Left renal cortex interstitium (tissue), 4 donors: ENCODE measurements at places on chromosomes 13 and 19. TPM values are rescaled to one million over a fixed set of nuclear protein-coding genes. Genes with fewer than 3 reads are reported as not detected.

The CEACAM1 gene
- 10.5 TPM for polyA plus RNA-seq

The OLFM4 gene
- 0.72 TPM for polyA plus RNA-seq

The BRME1 gene
- 4.1 TPM for polyA plus RNA-seq

The KLK8 gene
- 0.90 TPM for polyA plus RNA-seq

The B3GNT8 gene
- 5.9 TPM for polyA plus RNA-seq

The SLC25A41 gene
- polyA plus RNA-seq, result 0.56 TPM

The HNRNPM gene
- 414 TPM for polyA plus RNA-seq

The CYP2B6 gene
- 2.7 TPM for polyA plus RNA-seq

DNA sequence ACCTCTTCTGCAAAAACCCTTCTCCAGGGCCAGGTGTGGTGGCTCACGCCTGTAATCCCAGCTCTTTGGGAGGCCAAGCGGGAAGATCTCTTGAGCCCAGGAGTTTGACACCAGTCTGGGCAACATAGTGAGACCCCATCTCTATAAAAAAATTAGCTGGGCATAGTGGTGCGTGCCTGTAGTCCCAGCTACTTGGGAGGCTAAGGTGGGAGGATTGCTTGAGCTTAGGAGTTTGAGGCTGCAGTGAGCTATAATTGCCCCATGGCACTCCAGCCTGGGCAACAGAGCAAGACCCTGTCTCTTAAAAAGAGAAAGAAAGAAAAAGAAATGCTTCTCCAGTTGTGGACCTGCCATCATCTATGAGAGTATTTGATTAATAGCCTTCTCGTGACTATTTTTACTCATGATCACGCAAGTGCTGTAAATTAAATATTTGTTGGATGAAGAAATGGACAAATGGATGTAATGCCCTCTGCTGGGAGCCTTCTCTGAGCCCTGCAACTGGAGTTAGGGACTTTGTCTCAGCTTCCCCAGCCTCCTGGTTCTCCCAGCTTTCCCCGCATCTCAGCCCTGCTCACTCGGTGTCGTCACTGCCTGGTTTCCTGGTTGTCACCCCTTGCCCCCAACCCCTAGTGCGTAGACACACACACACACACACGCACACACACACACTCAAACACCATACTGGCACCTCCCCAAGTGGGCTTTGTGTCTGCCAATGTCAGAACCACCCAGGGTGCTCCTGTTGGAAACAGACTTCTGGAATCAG lies 12.2 kb downstream of the WIZ start:
- no peak for DNase-seq

GRCh38 chr13:114035583-114036531 lies 62.0 kb upstream of the C13orf46 start:
- DNase-seq, result no peak

- DNase-seq, result no peak
Measured at GRCh38 chr19:49344505-49345423, 9.6 kb downstream of the CD37 start.

GRCh38 chr13:83536941-83537340 lies 345.3 kb downstream of the SLITRK1 start:
- DNase-seq, result no peak

DNA sequence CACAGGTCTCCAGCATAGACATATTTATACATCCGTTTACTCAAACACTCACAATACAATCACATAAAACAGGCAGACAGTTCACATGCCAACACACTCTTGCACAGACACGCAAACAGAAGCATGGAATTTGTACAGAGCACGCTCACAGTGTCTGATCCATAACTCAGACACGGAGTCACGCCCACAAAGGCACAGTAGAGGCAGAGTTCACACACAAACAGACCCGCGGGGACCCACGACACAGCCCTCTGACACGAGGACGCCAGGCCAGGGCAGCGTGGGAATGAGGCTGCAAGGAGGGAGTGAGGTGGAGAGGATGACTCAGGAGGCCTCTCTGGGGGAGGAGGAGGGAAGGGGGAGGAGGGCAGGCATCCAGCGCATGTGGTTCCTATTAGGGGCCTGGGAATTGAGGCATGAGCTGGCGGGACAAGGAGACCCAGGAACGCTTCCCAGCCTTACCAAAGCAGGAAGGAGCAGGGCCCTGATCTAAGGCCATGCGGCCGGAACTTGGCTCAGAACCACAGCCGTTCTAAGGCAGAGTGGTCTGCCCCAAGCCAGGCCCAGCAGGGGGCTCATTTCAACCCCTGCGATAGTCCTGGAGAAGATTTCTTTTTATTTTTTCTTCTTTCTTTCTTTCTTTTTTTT lies 9.1 kb upstream of the OLFM2 start:
- no peak for DNase-seq

DNA sequence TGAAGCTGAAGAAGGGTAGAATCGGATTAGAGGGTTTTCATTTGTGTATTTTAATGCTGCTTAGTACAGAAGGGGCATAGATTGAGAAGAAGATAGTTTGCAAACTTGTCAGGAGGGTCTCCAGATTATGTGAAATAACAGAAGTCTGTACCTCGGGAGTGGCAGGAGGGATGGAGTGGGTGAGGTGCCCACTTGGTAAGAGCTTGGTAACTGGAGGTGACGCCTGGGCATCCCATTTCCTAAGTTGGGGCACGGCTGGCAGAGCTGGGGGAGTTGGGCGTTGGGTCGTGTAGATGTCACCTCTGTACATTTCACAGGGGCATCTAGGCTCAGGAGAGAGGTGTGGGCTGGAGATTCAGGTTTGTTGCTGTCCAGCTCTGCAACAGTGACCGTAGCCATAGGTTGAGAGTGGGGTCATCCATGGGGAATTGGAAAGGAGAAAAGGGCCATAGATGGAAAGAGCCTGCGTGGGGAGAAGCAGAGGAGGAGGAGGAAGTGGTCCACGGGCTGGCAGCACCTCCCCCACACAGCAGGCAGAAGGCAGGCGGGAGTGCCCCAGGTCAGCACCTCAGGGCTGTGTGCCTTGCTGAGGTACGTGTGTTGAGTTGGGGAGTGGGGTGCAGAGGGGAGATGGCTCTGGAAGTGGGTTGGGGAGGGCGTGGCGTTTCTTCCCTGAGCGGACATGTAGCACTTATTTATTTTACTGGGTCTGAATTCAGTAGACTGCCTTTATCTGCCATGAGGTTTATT lies 31.2 kb downstream of the MPHOSPH8 start:
- DNase-seq, result no peak

DNA sequence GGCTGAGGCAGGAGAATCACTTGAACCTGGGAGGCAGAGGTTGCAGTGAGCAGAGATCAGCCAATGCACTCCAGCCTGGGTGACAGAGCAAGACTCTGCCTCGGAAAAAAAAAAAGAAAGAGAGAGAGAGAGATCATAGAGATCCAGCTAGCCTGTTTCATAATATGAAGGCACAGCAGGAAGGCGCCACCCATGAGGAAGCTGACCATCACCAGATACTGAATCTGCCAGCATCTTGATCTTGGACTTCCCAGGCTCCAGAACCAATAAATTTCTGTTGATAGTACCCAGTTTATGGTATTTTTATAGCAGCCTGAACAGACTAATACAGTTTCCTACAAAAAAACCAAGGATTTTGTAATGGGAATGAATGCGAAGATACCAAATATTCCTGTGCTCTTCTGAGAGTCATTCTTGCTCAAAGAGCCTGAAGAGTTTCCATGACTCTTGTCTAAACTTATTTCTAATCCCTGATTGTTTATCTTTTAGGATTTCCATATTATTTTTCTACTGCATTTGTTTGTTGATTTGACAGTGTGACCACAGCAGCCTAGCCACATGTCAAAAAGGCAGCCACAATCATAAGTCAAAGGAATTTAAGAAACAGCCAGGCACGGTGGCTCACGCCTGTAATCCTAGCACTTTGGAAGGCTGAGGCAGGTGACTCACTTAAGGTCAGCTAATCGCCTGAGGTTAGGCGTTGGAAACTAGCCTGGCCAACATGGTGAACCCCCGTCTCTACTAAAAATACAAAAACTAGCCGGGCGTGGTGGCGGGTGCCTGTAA lies 37.7 kb upstream of the PDCD5 start:
- DNase-seq, result no peak

DNA sequence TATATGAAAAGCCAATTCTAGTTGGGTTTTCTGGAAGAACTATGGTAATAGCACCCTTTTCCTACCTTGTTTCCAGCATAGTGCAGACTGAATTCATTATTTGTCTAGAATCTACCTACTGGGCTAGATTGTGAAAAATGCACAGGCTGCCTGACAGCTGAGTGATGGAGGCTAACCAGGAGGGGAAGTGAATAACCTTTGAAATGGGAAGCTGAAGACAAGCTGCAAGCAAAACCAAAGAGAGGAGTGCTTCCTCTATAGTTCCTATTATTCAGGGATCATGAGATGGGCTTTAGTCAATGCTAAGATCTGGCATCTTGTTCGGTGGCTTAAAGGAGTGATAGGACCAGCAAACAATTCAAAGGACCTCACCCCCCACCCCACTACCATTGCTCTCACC lies 26.9 kb downstream of the MZT1 start:
- no peak for DNase-seq

GRCh38 chr13:50257646-50258045 lies 242.4 kb downstream of the KCNRG start:
- no peak for DNase-seq

- DNase-seq, result peak; percentile 90
Measured at GRCh38 chr19:12035220-12036172, at the start of gene ZNF433. TSS of gene ZNF433 (minus strand) at chr19:12035679. CDS start at chr19:12035539, 140 bp downstream.

DNA sequence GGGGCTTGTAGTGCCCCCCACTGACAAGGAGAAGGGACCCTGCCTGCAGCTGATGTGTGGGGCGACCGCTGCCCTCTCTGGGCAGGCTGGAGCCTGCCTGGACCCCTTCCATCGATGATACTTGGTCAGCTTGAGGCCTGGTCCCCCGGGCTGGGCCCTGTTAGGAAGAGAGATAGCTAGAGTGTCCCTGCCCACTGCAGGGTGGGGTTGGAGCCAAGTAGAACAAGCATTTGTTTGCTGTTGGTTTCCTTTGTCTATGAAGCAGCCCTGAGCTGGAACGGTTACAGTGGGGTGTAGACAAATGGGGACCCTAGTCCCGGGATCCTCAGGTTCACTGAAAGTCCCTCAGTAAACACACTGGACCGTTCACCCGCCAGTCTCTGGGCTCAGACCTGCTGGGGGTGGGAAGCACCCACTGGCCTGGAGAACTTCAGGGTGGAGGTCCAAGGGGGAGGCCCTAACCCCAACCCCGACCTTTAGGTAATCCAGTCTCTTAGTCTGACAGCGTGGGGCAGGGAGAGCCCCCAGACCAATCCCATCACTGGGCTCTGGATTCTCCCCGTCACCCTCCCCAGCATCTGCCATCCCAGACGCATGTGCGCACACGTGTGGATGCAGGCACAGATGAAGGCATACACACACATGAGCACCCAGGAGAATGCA lies 204.8 kb upstream of the ZNF536 start:
- DNase-seq, result no peak

DNA sequence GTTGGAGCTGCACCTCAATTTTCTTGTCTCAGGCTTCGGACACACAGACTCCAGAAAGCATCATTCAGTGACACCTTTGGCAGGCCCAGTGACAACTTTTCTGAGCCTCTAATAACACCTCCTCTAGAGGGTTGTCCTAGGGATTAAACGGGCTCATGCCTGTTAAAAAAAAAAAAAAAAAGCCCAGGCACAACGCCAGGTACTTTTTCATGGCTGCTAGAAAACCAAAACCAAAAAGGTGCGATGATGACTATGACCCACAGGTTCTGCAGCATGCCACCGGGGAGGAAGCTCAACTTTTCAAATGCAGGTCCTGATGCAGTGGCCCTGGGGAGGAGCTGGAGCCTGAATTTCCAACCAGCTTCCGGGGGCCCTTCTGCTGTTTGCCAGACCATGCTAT lies 184.2 kb downstream of the ABCC4 start:
- DNase-seq, result no peak

GRCh38 chr19:49340069-49340864 lies 5.1 kb downstream of the CD37 start:
- DNase-seq, result no peak

DNA sequence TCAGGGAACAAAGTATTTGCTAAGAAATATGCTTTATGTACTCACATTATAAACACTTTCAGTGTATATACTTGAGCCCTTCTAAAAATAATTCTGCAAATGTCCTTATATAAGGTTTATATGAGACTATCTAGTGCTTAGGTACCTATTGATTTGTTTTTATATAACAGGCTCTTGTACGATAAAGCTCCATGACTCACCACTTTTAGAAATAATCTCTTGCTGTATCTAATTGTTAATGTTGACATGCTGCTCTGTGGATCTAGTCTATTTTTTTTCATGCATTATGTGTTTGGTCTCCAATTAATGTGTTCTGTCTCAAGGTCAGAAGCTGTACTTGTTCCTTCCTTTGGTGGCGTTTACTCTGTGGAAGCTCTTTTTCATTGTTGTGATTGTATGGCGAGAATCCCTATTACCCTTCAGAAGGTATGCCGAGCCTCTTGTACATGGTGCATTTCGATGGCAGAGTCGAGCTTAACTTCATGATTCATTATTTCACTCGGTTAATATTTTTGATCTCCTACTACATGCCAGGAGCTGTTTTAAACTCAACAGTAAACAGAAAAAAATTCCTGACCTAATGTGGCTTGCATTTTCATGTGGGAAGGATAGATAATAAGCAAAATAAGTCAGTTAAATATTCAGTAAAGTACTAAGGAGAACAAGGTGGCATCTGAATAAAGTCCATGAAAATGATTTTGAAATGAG lies 361.6 kb downstream of the COG6 start:
- DNase-seq, result no peak

DNA sequence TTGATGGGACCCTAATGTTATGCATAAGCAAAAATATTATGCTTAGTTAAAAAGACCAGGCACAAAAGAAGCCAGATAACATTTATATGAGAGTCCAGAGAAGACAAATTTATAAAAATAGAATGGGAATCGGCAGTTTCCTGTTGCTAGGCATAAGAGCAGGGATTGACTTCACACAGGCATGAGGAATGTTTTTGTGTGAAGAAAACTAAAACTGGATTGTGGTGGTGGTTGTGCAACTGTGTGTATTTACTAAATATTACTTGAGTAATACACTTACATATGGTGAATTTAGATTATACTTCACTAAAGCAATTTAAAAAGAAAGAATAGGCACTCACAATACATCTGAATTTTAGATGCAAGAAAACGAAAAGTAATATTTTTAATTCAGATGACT lies 108.3 kb downstream of the SLITRK1 start:
- no peak for DNase-seq

GRCh38 chr19:45469132-45469944 lies 1.5 kb downstream of the FOSB start:
- DNase-seq, result no peak

DNA sequence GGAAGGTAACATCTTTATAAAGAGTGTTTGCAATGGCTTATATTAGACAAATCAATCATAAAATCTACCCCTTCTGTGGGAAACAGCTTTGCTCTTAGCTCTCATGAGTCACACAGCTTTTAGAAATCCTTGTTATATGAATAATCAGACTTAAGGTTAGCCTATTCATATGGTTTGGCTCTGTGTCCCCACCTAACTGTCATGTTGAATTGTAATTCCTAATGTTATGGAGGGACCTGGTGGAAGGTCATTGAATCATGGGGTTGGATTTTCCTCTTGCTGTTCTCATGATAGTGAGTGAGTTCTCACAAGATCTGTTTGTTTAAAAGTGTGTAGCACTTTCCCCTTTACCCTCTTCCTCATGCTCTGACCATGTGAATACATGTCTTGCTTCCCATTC lies 704.2 kb upstream of the KLHL1 start:
- DNase-seq, result no peak
